ENCODE measurements at places on chromosomes 5 and 9. TPM values are rescaled to one million over a fixed set of nuclear protein-coding genes. Genes with fewer than 3 reads are reported as not detected.

DNA sequence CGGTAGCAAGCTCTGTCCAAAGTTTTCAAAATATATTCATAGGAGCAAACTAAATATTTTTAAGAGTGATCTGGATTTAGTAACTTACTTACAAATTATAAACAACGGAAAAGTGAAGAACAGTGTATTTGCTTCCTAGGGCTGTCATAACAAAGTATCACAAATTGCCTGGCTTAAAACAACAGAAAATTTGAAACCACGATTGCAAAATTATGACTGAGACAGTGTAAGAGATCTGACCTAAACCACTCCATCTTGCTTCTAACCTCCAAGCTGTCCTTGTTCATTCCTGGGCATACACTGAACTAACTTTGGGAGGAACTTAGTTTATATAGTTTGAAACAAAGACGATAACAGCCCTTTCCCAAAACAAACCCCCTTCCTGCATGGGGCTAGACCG lies 202.0 kb upstream of the CDH6 start:
- no peaks in the 10 kb centered on the region for H3K27me3 ChIP-seq
- H3K36me3 ChIP-seq, result no peaks in the 10 kb centered on the region
- no peak overlapping the region for H3K27ac ChIP-seq
- no peak overlapping the region for H3K4me3 ChIP-seq
- DNase-seq, result no peak
- H3K4me1 ChIP-seq, result no peaks in the 10 kb centered on the region

Gene PCDHGA3
- 1.6 TPM for total RNA-seq

DNA sequence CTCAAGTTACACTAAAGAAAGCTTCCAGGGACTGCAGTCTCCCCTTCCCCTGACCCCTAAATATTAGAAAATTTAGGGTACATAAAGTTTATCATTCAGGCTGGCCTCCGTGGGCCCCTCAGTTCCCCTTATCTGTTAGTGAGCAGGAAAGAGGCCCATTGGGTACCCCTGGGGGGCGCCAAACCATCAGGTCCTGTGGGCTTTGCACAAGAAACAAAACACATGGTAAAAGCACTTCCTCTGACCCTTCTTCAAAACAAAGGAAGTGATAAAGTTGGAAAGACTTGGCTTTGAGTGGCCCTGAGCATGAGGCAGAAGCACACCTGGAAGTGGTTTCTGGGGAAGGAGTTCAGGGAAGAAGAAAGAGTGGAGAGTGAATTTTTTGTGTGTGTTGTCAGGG lies 213.0 kb downstream of the SMARCA2 start:
- H3K36me3 ChIP-seq, result no peaks in the 10 kb centered on the region
- peak overlapping the region; percentile 67 for H3K27ac ChIP-seq
- peak; percentile 37 for DNase-seq
- H3K4me1 ChIP-seq, result peaks cover 15% of the 10 kb centered on the region

GRCh38 chr5:54178207-54178606 lies 132.2 kb downstream of the ARL15 start:
- no peaks in the 10 kb centered on the region for H3K36me3 ChIP-seq
- no peak for DNase-seq
- no peaks in the 10 kb centered on the region for H3K4me1 ChIP-seq
- no peaks in the 10 kb centered on the region for H3K27me3 ChIP-seq
- no peak overlapping the region for H3K4me3 ChIP-seq

DNA sequence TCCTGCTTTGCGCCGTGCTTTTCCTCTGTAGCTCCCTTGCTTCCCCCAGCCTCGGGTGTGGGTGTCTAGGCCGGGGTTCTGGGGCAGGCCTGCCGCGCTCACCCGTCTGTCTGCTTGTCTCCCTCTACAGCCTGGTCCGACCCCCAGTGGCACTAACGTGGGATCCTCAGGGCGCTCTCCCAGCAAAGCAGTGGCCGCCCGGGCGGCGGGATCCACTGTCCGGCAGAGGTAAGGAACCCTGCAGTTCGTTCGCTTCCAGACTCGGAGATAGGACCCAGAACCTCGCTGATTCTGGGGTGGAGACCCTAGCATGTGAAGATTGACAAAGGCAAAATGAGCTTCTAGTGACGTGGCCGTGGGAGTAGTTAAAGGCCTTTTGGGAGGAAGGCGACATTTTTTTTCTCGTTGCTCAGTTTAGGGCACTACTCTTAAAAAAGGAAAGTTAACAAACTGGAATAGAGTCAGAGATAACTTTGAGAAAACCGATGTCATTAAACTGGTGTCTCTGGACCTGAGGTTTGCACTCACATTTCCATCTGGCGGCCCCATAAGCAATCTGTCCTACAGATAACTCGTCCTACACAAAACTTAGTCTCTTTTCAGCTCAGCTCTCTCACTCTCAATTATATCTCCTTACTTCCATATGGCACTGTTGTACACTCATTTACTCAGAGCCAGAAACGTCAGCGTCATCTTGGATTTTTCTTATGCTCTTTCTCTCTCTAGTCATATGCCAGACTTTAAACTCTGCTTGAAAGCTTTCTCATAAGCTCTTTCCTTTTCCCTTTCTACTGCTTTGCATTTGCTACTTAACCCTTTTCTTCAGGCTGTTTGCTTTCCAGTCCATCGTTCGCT lies 561 bp downstream of the SEC61B start:
- H3K4me3 ChIP-seq, result peak overlapping the region; percentile 89
- H3K27me3 ChIP-seq, result no peaks in the 10 kb centered on the region
- H3K4me1 ChIP-seq, result peaks cover 18% of the 10 kb centered on the region

Gene MOB3B
- total RNA-seq, result 3.2 TPM

- H3K27me3 ChIP-seq, result no peaks in the 10 kb centered on the region
- H3K4me3 ChIP-seq, result no peak overlapping the region
- DNase-seq, result no peak
- no peaks in the 10 kb centered on the region for H3K4me1 ChIP-seq
- no peaks in the 10 kb centered on the region for H3K36me3 ChIP-seq
Observed at GRCh38 chr9:78515108-78515507, 218.2 kb downstream of the PSAT1 start.

DNA sequence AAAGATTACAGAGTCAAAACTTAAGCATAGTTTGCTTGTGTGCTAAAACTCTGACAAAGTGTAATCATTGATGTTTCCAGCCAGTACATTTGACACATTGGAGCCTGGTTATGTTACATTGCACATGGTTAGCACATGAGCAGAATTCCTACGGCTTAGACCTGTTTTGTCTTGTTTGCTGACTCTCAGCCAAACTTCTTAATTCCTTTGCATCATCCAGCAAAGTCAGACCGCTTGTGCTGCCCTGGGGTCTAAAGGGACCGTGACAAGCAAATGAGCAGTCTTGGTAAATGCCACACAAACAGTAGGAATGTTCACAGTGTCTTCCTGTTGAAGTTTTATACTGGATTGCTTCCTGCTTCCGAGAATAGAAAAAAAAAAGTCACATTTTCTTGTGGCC lies 72.0 kb upstream of the ENTREP1 start:
- no peak for DNase-seq
- H3K27ac ChIP-seq, result no peak overlapping the region
- no peak overlapping the region for H3K4me3 ChIP-seq
- H3K36me3 ChIP-seq, result no peaks in the 10 kb centered on the region

DNA sequence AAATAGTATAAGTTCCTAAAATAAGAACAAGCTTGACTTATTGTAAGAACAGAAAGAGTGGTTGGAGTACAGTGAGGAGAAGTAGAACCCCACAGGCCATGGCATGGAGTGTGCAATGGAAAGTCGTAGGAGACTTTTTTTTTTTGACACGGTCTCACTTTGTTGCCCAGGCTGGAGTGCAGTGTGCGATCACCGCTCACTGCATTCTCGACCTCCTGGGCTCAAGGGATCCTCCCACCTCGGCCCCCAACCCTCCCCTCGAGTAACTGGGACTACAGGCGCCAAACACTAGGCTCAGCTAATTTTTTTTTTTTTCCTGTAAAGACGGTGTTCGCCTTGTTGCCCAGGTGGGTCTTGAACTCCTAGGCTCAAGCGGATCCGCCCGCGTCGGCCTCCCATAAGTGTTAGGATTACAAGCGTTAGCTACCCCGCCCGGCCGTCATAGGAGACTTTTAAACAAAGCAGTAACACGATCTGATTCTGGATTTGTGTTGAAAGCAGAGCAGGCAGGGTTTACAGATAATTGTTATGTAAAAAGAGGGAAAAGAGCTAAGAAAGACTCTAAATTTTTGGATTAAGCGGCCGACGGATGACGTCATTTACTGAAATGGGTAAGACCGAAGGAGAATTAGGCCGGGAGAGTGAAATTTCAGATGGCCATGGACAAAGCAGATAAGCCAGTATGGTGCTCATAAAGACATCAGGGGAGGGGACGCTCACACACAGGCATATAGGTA lies 752 bp downstream of the TSTD2 start:
- peak overlapping the region; percentile 63 for H3K4me3 ChIP-seq
- H3K27me3 ChIP-seq, result no peaks in the 10 kb centered on the region
- H3K27ac ChIP-seq, result peak overlapping the region; percentile 98
- DNase-seq, result no peak

DNA sequence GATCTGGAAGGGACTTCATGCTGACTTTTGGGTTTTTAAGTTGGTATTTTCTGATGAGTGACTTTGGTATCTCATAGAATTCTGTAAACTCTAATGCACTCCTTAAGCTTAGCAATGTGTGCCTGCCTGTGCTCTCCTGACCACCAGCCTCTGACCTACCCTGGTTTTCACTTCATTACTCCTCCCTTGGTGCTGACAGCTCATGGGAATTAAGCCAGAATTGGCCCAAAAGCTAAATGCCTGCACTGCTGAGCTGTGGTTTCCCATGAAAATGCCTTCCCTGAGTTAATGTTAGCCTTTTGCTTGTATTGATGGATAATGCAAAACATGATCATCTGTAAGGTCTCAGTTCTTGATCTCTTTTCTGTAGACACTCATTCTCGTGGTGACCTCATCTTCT lies 308.0 kb downstream of the DOCK8 start:
- no peak overlapping the region for H3K27ac ChIP-seq
- no peak for DNase-seq
- H3K4me3 ChIP-seq, result no peak overlapping the region
- H3K36me3 ChIP-seq, result no peaks in the 10 kb centered on the region
- H3K4me1 ChIP-seq, result no peaks in the 10 kb centered on the region

Gene FAT2
- total RNA-seq, result not detected

DNA sequence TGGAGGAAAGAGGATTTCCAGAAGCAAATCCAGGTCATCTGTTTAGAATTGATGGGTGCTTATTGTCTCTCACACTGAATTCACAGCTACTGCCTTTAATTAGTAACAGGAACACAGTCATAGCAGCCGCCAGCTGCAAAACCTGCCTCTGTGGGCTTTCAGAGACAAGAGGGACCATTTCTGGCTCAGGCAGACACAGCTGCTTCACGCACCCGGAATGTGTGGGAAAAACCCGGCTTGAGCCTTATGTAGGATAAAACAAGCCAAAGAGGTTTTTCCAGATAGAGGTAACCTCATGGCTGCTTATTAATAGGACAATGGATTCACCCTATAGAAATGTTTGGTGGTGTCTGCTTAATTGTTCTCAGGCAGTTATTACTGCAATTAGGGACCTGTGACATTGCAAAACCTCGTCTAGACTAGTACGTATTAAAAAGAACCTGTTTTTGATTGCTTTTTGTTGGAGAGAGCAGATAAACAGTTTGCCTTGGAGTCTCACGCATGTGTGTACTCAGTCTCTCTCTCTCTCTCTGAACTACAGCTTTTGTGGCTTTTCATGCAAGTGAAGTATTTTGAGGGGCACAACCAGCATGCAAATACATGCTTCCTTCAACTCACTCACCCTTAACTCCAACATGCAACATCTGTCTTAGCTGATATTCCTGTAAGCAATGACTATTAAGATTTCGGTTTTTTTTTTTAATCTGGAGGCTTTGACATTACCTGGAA lies 302.7 kb downstream of the PLK2 start:
- H3K4me1 ChIP-seq, result no peaks in the 10 kb centered on the region
- H3K36me3 ChIP-seq, result no peaks in the 10 kb centered on the region
- H3K27me3 ChIP-seq, result no peaks in the 10 kb centered on the region
- no peak overlapping the region for H3K27ac ChIP-seq
- no peak overlapping the region for H3K4me3 ChIP-seq

Gene WASHC1
- total RNA-seq, result 11.1 TPM

Gene CCDC183
- total RNA-seq, result not detected

DNA sequence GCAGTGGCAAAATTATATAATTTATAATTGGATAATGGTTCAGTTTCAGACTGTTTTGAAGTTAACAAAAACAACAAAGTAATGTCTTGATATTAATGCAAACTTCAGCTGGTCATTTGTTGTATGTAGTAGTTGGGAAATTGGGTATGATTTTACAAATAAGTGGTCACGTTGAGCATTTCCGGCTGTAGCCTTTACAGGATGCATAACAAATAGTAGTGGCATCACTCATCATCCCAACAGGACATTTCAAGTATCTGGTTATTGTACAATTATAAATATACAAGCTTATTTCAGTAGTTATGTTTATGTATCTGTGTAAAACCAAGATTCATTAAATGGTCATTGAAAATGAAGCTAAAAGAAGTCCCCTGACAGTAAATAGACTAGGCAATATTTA lies 72.9 kb downstream of the SMIM15 start:
- no peaks in the 10 kb centered on the region for H3K27me3 ChIP-seq
- H3K4me1 ChIP-seq, result no peaks in the 10 kb centered on the region
- no peaks in the 10 kb centered on the region for H3K36me3 ChIP-seq
- no peak overlapping the region for H3K4me3 ChIP-seq
- DNase-seq, result no peak
- H3K27ac ChIP-seq, result no peak overlapping the region

Gene CDC20B
- not detected for total RNA-seq

DNA sequence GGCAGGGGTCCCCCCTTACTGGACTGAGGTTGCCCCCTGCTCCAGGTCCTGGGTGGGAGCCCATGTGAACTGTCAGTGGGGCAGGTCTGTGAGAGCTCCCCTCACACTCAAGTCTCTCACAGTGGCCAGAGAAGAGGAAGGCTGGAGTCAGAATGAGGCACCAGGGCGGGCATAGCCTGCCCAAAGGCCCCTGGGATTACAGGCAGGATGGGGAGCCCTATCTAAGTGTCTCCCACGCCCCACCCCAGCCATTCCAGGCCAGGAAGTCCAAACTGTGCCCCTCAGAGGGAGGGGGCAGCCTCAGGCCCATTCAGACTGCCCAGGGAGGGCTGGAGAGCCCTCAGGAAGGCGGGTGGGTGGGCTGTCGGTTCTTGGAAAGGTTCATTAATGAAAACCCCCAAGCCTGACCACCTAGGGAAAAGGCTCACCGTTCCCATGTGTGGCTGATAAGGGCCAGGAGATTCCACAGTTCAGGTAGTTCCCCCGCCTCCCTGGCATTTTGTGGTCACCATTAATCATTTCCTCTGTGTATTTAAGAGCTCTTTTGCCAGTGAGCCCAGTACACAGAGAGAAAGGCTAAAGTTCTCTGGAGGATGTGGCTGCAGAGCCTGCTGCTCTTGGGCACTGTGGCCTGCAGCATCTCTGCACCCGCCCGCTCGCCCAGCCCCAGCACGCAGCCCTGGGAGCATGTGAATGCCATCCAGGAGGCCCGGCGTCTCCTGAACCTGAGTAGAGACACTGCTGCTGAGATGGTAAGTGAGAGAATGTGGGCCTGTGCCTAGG lies at the start of gene CSF2:
Gene CSF2 (plus strand): TSS at position 559 of the 783 bp plus-strand sequence. CDS start 35 bp downstream, at position 594.
- H3K27me3 ChIP-seq, result no peaks in the 10 kb centered on the region
- no peak within 1 kb of the TSS for H3K4me3 ChIP-seq
- no peaks in the 10 kb centered on the region for H3K4me1 ChIP-seq
- no peak for DNase-seq
- H3K27ac ChIP-seq, result no peak within 1 kb of the TSS
- no peaks in the 10 kb centered on the region for H3K36me3 ChIP-seq

- H3K27me3 ChIP-seq, result no peaks in the 10 kb centered on the region
- H3K4me3 ChIP-seq, result no peak overlapping the region
- DNase-seq, result no peak
- peak overlapping the region; percentile 40 for H3K27ac ChIP-seq
- H3K4me1 ChIP-seq, result peaks cover 28% of the 10 kb centered on the region
Observed at GRCh38 chr9:123757547-123757946, 172.4 kb downstream of the DENND1A start.

Gene CTXN3
- not detected for total RNA-seq

- no peaks in the 10 kb centered on the region for H3K27me3 ChIP-seq
- no peaks in the 10 kb centered on the region for H3K4me1 ChIP-seq
- no peak for DNase-seq
Observed at GRCh38 chr5:97142521-97143254, at the start of gene LIX1. Gene LIX1 (minus strand): TSS chr5:97142611. CDS start chr5:97142576, 35 bp downstream.

Gene SLC25A2
- total RNA-seq, result 1.5 TPM

All from adrenal gland (tissue), 19 donors.